ENCODE measurements at places on chromosomes 1 and 21.

DNA sequence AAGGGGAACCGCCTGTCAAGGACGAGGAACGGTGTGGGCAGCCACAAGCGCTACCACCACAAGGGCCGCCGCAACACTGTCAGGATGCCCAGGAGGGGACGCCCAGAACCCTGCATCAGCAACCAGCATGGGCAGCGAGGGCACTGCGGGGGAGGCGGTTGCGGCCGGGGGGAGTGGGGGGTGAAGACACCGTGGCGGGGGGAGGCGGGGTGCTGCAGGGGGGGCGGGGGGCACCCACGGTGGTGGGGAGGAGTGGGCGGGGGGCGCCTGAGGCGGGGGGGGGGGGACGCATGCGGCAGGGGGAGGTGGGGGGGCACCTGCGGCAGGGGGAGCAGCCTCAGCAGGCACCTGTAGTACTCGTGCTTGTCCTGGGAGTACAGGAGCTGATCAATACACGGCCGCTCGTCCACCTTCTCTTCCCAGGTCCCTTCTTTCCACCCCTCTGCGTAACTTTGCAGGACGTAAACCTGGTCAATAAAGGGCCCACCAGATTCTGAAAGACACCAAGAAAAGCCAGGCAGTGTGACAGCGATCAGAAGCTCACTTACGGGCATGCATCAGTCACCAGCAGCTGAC is 4.6 kb downstream of the POFUT2 start:
- no peak for DNase-seq

DNA sequence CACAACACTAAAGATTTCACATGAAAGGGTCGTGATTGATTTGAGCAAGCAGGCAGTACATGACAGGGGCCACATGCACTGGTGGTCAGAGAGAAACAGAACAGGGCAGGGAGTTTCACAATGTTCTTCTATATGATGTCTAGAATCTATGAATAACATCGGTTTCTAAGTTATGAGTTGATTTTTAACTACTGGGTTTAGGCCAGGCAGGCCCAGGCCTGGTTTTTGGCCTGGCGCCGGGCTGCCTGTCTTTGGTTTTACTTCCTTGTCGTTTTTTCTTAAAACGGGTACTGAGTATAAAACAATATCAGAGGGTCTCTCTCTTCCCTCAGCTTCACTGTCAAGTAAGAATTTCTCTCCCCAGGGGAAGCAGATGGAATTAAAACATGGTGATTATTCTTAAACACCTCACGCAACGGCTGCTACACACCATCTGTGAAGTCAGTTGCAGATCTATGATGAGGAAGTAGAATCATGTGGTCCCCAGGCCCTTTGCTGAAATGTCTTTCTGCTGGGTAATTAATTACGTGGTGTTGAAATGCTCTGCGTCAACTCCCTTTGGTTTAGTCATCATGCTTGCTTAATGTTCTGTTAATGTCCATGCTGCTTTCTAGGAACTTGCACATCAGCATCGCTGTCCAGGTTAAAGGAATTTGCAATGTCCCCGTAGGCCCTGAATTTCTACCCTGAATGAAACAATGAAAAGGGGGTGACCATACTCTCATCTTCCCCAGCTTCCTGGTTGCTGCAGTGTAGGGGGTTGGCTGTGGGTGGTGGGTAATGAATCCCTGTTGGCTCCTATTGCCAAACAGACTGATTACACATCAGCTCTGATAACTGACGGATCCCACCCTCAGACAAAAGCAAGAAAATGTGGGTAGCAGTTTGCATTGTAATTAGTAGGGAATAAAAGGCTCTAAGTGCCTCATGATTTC is 70.3 kb downstream of the SERINC2 start:
- peak; percentile 82 for DNase-seq

- DNase-seq, result no peak
Observed at GRCh38 chr21:46532080-46532479, 72.8 kb downstream of the S100B start.

- DNase-seq, result no peak
Observed at GRCh38 chr1:182561456-182561855, 27.6 kb downstream of the RNASEL start.

GRCh38 chr1:87560601-87561360 is 232.1 kb downstream of the LMO4 start:
- no peak for DNase-seq

DNA sequence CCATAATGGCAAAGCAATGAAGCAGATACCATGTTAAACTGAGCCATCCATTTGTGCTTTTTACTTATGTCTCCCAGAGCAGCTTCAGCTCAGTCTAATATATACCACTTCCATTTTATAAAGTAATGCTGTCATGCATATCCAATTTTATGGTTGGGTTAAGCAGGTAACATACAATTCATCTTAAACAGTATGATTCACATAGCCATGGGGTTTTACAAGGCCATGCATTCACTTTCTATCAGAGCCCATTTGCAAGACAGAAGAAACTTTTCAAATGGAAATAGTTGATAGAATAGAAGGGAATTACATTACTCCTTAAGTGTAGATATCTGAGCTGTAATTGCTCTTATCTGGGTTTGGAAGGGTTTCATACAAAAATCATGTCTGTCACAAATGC is 580.5 kb upstream of the CXADR start:
- no peak for DNase-seq

- peak; percentile 86 for DNase-seq
Observed at GRCh38 chr1:16960560-16961296, 19.7 kb downstream of the MFAP2 start.

DNA sequence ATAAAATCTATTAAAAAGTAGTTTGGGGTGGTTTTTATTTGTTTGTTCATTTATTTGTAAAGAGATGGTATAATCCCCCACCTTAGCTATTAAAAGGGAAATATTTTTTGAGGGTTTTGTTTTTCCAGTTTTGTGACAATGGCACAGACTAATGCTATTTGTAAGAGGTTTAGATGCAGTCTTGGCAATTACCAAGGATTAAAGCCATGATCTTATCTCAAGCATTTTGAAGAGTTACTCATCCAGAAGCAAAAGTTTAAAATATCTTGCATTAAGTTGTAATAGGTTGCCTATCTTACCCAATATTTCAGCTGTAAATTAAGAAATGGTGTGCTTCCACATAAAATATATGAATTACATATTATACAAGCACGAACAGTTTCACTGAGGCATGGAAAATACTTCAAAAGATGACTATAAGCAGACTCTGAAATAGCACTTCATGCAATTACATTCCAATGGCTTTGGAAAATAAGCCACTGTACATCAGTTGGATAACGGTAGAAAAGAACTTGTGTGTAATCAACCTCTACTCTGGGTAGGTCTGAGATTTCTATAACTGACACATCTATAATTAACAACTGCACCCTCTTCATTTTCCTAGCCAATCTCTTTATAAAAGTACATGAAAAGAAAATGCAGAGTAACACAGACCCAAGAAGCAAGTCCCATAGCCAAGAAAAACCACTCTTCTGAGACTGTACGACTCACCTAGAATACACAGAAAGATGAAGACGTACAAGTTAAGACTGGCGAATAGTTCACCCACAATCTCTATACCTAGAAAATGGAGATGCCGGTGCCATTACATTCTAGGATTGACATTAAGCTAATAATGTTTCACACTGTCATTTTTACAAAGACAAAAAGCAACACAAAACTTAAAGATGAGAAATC is 95.2 kb downstream of the PTPN14 start:
- DNase-seq, result no peak

DNA sequence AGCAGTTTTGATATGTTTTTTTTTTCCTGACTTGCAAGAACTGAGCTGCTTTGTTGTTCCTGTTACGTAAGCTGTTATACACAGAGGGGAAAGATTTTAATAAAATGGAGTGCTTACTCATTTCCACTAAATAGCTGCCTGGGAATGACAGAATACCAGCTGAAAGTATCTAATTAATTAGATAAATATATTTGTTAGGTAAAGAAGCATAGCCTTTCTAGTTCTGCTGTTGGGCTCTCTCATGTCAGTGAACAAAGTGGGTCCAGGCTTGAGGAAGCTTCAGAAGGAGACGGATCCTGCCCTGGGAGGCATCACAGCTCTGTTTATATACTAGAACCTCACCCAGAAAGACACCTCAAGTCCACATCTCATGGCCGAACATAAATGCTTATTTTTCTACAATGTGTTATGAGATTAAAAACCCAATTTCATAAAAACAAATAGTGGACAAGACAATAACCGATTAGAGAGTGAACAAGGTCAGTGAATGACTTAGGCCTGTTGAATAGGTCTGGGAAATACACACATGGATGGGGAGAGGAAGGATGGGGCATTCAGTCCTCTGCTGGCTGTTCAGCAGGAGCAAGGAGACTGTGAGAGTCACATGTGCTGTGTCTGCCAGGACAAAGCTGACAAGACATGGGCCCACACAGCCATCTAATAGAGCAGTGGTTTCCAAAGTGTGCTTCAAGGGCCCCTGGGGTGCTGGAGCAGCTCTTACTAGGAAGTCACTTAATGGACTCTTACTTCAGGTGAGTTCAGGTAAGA is 20.6 kb downstream of the TRAF5 start:
- peak; percentile 53 for DNase-seq

DNA sequence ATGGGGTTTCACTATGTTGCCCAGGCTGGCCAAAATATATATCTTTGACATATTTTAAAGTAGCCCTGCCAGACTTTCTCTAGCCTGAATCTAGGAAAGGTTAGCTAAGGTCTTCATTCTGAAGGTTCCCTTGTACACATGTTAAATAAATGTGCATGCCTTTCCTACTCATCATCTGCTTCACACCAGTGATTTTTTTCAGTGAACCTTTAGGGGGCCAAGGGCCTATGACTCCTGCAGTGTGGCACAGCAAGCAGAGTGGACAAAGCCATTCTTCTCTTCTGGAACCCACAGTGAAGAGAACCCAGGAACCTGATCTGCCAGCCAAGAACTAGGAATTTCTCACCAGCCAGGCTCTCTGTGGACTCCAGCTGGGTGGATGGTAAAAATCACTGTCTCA is 22.9 kb downstream of the CBR1 start:
- no peak for DNase-seq

- DNase-seq, result no peak
Observed at GRCh38 chr1:117967881-117968280, 38.3 kb downstream of the WDR3 start.

GRCh38 chr21:24225431-24225830 is 1381.8 kb downstream of the MRPL39 start:
- DNase-seq, result no peak

DNA sequence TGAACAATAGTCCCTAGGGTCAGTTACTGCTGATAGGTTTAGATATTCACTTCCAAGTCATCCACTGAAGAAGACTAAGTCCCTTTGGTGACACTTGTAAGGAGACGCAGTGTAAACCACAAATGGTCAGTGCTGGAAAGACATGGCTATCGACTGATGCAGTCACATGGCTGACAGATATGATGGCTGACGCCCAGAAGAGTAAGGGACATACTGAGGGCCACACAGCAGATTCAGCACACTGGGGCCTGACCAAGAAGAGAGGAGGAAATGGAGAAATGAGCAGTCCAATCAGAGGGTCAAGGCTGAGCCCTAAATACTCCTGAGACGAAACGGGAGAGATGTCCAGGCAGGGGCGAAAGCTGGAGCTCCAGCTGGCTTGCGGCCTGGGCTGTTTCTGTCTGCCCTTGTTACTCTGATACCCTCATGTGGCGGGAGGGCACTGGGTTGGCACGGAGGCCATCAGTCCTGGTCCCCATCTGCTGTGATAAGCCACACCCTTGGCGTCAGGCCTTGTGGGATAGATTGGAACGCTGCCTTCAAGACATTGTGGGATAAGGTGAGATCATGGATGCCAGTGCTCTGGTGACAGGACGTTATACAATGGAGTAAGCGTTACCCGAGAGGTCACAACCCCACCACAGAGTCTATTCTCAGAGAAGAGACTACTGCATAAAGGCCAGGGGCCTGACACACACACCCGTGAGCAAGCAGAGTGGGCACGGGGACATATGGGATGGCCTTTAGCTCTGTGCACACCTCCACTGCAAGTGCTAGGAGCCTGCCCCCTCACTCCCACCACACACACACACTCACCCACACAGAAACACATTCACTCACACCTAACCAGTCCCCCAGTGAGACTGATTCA is 158.4 kb downstream of the TRABD2B start:
- DNase-seq, result no peak

GRCh38 chr1:211335522-211336157 is 9.0 kb downstream of the TRAF5 start:
- DNase-seq, result peak; percentile 69

DNA sequence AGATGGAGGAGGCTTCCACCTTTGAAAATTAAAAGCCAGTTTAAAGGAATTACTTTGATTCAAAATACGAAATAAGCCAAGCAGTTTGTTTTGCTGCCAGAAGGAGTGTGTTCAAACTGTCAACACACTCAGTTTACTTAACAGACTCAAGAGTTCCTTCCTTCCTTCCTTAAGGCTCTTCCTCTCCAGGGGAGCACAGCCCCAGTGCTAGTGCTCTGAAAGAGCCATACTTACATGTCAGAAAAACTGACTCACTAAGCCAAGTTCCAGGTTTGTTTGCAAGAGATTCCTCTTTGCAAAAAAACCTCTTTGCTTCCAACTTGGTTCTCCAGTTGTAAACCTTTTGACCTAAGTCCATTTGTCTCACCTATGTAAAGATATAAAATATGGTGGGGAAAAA is 14.3 kb downstream of the SETD4 start:
- DNase-seq, result no peak

- DNase-seq, result no peak
Observed at GRCh38 chr1:188429386-188429785, 1600.6 kb downstream of the PLA2G4A start.

- no peak for DNase-seq
Observed at GRCh38 chr1:156451505-156452160, 48.9 kb downstream of the MEF2D start.

DNA sequence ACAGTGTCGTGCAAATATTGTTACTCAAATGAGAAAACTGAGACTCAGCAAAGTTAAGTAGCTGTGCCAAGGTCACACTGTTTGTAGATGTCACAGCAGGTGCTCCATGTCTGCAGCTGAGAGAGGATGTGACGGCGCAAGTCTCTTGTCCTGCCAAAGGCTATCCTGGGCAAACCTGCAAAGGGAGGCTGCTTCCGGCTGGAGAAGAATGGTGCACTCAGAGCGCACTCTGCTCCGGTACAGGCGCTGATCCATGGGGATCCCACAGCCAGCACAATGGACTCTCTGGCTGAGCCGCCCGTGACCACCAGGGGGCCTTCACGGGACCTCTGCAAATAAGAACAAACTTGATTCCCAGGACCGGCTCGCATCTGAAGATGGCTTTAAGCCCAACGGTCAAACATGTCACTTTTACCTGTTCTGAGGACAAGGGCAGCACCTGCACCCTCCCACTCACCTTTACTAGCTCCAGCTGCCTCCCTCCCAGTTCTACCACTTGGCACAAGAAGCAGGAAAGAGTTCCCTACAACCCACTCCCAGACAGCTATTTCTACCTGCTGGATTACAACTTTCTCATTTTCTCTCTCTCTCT is 21.9 kb downstream of the RD3 start:
- DNase-seq, result peak; percentile 93

DNA sequence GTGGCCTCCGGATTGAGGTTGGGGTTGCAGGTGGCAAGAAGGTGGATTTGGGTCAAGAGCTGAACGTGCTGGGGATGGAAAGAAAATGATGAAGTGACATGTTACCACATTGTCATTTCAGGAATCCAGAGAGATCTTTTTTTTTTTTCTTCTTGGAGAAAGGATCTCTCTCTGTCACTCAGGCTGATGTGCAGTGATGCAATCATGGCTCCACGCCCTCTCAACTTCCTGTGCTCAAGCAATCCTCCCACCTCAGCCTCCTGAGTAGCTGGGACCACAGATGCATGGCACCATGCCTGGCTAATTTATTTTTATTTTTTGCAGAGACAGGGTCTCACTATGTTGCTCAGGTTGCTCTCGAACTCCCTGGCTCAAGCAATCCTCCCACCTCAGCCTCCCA is 80.6 kb downstream of the GON4L start:
- no peak for DNase-seq

GRCh38 chr1:187763976-187764375 is 935.2 kb downstream of the PLA2G4A start:
- no peak for DNase-seq

- no peak for DNase-seq
Observed at GRCh38 chr1:201890806-201891450, 2.2 kb downstream of the SHISA4 start.

Measured in NCI-H146 (cell line).